Testis (tissue), 5 donors: ENCODE measurements at places on chromosomes 5 and 9. TPM values are rescaled to one million over a fixed set of nuclear protein-coding genes. Genes with fewer than 3 reads are reported as not detected.

GRCh38 chr5:43409809-43410271, 2.4 kb downstream of the CCL28 start:
- H3K27ac ChIP-seq, result no peak overlapping the region
- DNase-seq, result no peak
- H3K27me3 ChIP-seq, result no peaks in the 10 kb centered on the region
- H3K36me3 ChIP-seq, result no peaks in the 10 kb centered on the region
- no peak overlapping the region for H3K4me3 ChIP-seq

Gene TPPP
- polyA plus RNA-seq, result 3.8 TPM

Gene STX17
- 24.2 TPM for polyA plus RNA-seq

DNA sequence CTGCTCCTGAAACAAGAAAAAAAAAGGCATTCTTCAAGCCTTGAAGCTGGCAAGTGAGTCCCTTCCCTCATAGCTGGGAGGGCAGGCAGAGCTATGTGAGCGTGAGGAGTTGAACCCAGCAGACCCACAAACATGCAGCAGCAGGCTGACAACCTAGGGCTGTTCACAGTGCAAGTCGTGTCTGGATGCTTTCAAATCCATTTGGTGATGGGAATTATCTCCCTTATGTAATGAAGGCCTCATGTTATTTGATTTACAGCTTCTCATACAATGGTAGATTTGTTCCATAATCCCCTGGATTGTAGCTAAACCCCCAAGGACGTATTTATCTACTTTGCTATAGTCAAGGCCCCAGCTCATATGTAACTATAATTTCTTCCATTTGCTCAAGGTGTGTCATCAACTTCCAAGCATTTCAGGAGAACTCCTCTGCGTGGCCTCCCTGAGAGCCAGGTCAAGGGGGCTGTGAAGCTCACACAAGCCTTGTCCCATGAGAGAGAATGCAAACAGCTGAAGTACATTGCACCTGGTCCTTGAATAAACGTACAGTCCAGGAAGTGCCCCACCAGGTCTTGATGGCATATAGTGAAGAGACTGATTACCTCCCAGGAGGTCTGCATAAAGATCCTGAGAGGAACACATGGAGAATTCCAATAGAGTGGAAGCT, 124.8 kb upstream of the SLC1A3 start:
- H3K36me3 ChIP-seq, result no peaks in the 10 kb centered on the region
- no peak for DNase-seq
- H3K27ac ChIP-seq, result no peak overlapping the region
- H3K4me3 ChIP-seq, result no peak overlapping the region

DNA sequence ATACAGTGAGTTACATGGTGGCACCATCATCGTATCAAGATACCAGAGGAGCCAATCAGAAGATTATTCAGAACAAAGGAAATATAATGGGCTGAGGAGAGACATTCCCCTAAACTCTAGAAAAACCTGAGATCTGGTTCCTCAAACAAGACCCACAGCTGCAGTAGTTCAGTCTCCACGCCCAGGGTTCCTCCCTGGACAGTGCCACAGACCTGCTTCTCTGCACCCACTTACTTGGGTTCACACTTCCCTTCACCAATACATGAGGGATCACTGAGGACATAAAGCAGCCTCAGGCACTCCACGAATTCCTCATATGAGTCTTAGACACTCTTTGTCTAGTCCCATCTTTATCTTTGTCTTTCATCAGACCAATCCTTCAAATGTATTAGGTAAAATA, 101.7 kb downstream of the APTX start:
- no peaks in the 10 kb centered on the region for H3K4me1 ChIP-seq
- DNase-seq, result no peak
- H3K4me3 ChIP-seq, result no peak overlapping the region
- H3K27ac ChIP-seq, result no peak overlapping the region

DNA sequence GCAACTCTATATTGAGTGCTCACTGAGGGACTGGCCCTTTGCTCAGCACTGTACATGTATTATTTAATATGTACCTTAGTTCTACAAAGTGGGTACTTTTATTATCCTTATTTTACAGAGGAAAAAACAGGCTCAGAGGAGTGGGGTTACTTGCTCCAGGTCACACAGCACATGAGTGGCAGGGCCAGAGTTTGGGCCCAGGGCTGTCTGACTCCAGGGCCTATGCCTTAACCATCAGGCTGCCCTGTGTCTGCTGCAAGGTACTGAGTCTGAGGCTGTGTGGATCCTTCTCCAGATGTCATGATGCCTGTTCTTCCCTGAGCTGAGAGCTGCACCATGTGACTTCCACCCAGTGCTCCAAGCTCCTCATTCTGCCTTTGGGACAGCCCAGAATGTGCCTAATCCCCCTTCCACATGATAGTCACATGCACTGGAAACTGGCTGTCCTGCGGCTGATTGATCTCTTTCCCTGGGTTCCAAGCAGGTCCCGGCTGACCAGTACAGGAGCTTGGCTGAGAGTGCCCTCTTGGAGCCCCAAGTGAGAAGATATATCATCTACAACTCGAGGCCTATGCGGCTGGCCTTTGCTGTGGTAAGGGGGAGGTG, 15.4 kb downstream of the TMEM268 start:
- H3K27me3 ChIP-seq, result no peaks in the 10 kb centered on the region
- no peak overlapping the region for H3K4me3 ChIP-seq
- H3K36me3 ChIP-seq, result no peaks in the 10 kb centered on the region
- DNase-seq, result no peak
- H3K27ac ChIP-seq, result no peak overlapping the region

Gene PKD2L2
- 23.4 TPM for polyA plus RNA-seq

Gene PAX5
- polyA plus RNA-seq, result 1.3 TPM

GRCh38 chr5:155088811-155089210, 75.3 kb downstream of the KIF4B start:
- DNase-seq, result no peak
- no peaks in the 10 kb centered on the region for H3K4me1 ChIP-seq
- no peak overlapping the region for H3K4me3 ChIP-seq
- H3K27me3 ChIP-seq, result no peaks in the 10 kb centered on the region
- H3K36me3 ChIP-seq, result no peaks in the 10 kb centered on the region

- H3K36me3 ChIP-seq, result no peaks in the 10 kb centered on the region
- no peaks in the 10 kb centered on the region for H3K27me3 ChIP-seq
- no peak for DNase-seq
- H3K4me1 ChIP-seq, result no peaks in the 10 kb centered on the region
- no peak overlapping the region for H3K27ac ChIP-seq
Measured at GRCh38 chr5:51829230-51829629, 446.0 kb downstream of the ISL1 start.

Gene SV2C
- 0.24 TPM for polyA plus RNA-seq

Gene PAEP
- 2.5 TPM for polyA plus RNA-seq

DNA sequence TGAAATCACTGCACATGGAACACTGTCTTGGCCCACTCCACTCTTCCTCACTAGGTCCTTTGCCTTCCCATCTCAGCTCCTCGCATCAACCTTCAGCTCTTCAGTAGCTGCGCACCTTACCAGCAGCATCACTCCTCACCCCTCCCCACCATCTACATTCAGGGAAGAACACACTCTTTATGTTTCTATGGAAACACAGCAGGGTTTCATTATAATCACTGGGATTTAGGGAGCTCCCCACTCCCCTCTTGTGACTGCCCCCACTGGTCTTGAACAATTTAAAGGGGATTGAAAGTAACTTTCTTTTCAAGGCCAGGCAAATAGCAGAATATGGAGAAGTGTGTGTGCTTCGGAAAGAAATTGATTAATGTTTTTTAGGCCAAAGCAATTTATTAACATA, 111.2 kb downstream of the INSYN2B start:
- no peak overlapping the region for H3K4me3 ChIP-seq
- no peak for DNase-seq
- H3K27ac ChIP-seq, result no peak overlapping the region
- no peaks in the 10 kb centered on the region for H3K36me3 ChIP-seq

Gene PDCD1LG2
- 2.4 TPM for polyA plus RNA-seq

Gene PCSK5
- 9.4 TPM for polyA plus RNA-seq

DNA sequence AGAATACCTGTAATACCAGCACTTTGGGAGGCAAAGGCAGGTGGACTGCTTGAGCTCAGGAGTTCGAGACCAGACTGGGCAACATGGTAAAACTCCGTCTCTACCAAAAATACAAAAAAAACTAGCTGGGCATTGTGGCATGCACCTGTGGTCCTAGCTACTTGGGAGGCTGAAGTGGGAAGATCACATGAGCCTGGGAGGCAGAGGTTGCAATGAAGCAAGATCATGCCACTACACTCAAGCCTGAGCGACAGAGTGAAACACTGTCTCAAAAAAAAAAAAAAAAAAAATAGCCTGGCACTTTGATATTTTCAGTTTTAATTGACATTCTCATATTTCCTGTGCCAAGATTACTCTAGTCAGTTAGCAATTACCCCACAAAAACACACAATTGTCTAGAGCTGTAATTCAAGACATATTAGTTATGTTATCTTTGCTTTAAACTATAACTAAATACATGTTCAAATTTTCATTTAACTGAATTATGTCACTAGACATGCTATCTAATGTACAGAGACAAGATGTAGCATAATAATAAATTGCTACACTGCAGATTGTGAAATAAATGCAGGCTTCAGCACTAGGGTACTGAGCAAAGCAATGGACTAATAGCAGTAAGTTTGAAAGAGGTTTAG, 378.2 kb upstream of the GRAMD2B start:
- no peaks in the 10 kb centered on the region for H3K27me3 ChIP-seq
- H3K36me3 ChIP-seq, result no peaks in the 10 kb centered on the region
- H3K4me1 ChIP-seq, result no peaks in the 10 kb centered on the region

Gene SPINK13
- polyA plus RNA-seq, result 3.0 TPM

- no peak overlapping the region for H3K4me3 ChIP-seq
- H3K27me3 ChIP-seq, result no peaks in the 10 kb centered on the region
- no peak for DNase-seq
- H3K4me1 ChIP-seq, result no peaks in the 10 kb centered on the region
Measured at GRCh38 chr5:123819386-123819785, 307.4 kb downstream of the CSNK1G3 start.

Gene PTPN3
- 6.6 TPM for polyA plus RNA-seq

GRCh38 chr5:73918791-73919221, 292.8 kb downstream of the ARHGEF28 start:
- H3K27ac ChIP-seq, result no peak overlapping the region
- DNase-seq, result no peak

GRCh38 chr5:131305906-131306305, 42.1 kb downstream of the CDC42SE2 start:
- peaks cover 5% of the 10 kb centered on the region for H3K36me3 ChIP-seq
- no peaks in the 10 kb centered on the region for H3K4me1 ChIP-seq
- H3K4me3 ChIP-seq, result no peak overlapping the region
- no peaks in the 10 kb centered on the region for H3K27me3 ChIP-seq
- DNase-seq, result no peak
- no peak overlapping the region for H3K27ac ChIP-seq

GRCh38 chr9:4223312-4223833, 76.5 kb downstream of the GLIS3 start:
- no peaks in the 10 kb centered on the region for H3K36me3 ChIP-seq
- H3K4me1 ChIP-seq, result peaks cover 21% of the 10 kb centered on the region
- H3K4me3 ChIP-seq, result no peak overlapping the region
- no peak for DNase-seq
- no peaks in the 10 kb centered on the region for H3K27me3 ChIP-seq

DNA sequence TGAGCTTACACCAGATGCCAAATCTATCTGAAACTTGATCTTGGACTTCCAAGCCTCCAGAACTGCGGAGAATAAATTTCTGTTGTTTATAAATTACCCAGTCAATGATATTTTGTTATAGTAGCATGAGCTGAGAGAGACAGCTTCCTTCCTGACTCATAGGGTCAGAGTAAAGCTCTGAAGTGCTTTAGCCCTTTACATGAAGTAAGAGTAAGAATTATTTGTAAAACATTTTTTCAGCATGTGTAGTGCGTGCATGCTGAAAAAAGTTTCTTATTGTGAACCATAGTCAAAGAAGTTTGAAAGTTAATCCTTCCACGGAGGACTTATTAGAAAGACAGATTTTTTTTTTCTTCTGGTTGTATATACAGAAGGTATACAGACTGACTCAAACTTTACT, 172.4 kb downstream of the DMRT2 start:
- no peaks in the 10 kb centered on the region for H3K4me1 ChIP-seq
- no peaks in the 10 kb centered on the region for H3K27me3 ChIP-seq
- DNase-seq, result no peak
- no peaks in the 10 kb centered on the region for H3K36me3 ChIP-seq

Gene CAMK2A
- 0.70 TPM for polyA plus RNA-seq

- H3K4me3 ChIP-seq, result no peak overlapping the region
- H3K27me3 ChIP-seq, result no peaks in the 10 kb centered on the region
- DNase-seq, result no peak
- no peaks in the 10 kb centered on the region for H3K4me1 ChIP-seq
Measured at GRCh38 chr5:95086927-95087815, 197.7 kb downstream of the MCTP1 start.

- H3K27ac ChIP-seq, result no peak overlapping the region
- no peak for DNase-seq
- no peaks in the 10 kb centered on the region for H3K27me3 ChIP-seq
- H3K4me1 ChIP-seq, result no peaks in the 10 kb centered on the region
- no peak overlapping the region for H3K4me3 ChIP-seq
Measured at GRCh38 chr9:133979273-133979920, 12.7 kb downstream of the VAV2 start.

DNA sequence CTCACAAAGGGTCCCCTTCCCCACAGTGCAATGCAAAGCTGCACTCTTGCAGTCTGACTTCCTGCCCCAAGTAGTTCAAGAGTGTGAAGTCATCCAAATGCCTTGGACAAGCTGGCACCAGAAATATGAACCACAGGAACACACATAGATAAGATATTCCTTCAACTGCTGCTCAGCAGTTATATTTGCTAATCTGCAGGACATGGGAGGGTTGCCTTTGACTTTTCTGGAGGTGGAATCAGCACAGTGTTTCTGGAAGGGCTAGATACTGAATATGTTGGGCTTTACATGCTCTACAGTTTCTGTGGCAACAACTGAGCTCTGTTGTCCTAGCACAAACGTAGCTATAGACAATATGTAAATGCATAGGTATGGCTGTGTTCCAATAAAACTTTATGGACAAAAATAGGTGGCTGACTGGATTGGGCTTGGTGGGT, 96.7 kb upstream of the PCA3 start:
- no peak for DNase-seq
- no peaks in the 10 kb centered on the region for H3K4me1 ChIP-seq
- no peak overlapping the region for H3K27ac ChIP-seq
- no peak overlapping the region for H3K4me3 ChIP-seq
- H3K36me3 ChIP-seq, result no peaks in the 10 kb centered on the region

- no peak overlapping the region for H3K27ac ChIP-seq
- no peak overlapping the region for H3K4me3 ChIP-seq
- no peaks in the 10 kb centered on the region for H3K27me3 ChIP-seq
- no peaks in the 10 kb centered on the region for H3K4me1 ChIP-seq
Measured at GRCh38 chr9:38232895-38233294, 159.6 kb upstream of the ALDH1B1 start.

Gene RAB3C
- polyA plus RNA-seq, result 2.5 TPM

GRCh38 chr9:110104261-110104809, 103.6 kb downstream of the C9orf152 start:
- no peaks in the 10 kb centered on the region for H3K27me3 ChIP-seq
- H3K36me3 ChIP-seq, result no peaks in the 10 kb centered on the region
- peaks cover 3% of the 10 kb centered on the region for H3K4me1 ChIP-seq
- no peak overlapping the region for H3K27ac ChIP-seq
- DNase-seq, result no peak
